H54 (cell line): ENCODE measurements at places on chromosomes 6 and 20.

GRCh38 chr6:32979720-32980487 is 11.5 kb downstream of the BRD2 start:
- no peak for DNase-seq

DNA sequence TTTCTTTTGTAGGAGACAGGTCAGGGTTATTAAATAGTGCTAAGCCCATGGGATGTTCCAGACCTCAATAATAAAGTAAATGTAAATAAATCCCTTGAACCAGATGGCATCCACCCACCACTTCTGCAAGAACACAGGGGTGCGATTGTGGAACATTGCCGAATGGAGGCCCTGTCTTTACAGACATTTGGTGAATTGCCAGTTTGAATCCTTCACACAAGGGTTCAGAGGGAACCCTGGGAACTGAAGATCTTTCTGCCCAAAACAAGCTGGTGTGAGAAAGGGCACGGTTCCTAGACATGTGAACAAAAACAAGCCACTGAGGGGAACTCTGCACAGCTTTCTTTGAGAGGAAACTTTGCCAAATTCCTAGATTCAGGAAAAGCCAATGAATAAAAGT is 30.2 kb upstream of the RNF8 start:
- no peak for DNase-seq

DNA sequence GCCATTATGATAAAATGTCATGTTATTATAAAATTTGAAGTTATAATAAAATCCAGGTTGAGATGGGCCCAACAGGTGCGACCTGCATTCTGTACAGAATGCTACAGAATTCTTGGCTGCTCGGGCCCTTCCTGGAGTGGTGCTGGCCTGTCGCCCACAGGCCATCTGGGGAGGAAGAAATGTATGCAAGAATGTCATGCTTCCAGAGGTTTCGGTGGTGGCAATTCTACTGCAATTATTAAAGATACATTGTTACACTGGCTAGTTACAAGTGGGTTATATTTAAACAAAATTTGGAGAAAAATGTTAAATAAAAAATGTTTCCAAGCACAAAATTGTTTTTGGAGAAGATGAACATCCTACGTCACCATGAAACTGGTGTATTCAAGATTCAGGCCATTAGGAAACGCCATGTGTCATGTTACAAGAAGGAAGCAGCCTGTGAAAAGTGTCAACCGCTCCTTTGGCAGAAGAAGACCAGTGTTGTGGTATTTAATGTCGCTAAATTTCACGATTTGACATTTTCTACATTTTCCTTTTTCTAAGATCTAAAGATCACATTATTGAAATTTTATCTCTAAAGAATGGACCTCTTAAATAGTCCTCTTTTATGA is 7.1 kb downstream of the RAMACL start:
- DNase-seq = no peak

DNA sequence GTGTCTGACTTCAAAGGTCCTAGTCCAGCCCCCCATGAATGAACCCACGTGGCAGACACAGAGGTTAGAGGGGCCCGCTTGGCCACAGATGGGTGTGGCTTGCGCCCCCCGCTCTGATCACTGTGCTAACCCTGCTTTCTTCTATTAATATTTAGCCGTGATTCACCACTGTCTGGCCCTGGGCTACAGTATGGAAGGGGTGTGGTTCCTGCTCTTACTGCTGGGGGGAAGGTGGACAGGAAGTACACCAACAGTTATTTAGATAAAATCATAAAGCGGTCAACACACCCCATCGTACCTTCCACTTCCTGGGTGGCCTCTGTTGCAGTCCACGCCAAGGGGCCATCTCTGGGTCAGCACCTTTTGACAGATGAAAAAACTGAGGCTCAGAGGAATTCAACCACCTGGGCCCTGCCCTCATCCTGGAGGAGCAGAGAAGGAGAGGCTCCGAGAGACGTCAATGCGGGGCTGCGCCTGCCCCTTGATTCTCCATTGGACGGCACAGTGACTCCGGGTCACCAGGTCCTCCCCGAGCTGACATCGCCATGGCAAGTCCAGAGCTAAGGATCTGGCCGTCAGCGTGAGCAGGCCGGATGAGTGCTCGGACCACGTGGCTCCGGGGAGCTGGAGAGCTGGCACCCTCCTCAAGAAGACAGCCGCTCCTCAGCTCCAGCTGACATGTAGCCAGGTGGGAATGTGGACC is 206.3 kb downstream of the PREX1 start:
- peak; percentile 75 for DNase-seq

DNA sequence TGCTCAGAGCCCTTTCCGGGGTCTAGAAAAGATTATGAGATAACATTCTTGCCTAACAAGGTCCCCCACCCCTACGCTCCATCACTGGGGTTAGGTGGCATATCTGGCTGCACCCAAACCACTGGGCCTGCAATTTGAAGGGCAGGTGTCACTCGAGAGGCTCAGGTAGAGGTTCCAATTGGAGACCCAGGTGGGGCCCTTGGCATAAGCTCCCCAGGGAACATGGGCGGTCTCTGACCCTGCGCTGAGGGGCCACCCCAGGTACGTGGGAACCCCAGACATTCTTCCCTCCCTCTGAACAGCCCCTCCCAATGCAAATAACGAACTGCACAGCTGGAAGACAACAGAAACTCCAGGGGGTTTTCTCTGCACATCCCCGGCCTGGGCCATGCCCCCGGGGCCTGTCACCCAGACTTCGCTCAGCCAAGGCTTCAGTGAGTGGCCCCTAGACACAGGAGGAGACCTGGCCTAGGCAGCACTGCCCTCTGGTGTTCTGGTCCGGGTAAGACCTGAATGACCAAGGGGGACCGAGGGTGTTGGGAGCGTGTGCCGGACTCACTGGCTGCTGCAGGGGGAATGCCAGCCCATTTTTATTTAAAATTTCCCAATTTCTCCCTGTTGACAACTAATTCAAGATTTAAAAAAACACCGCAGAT is 47.5 kb downstream of the DSTN start:
- DNase-seq = peak; percentile 52
